ENCODE measurements at places on chromosomes 16 and 17.

GRCh38 chr17:33375103-33375502, 82.0 kb upstream of the ASIC2 start:
- no peak for DNase-seq

DNA sequence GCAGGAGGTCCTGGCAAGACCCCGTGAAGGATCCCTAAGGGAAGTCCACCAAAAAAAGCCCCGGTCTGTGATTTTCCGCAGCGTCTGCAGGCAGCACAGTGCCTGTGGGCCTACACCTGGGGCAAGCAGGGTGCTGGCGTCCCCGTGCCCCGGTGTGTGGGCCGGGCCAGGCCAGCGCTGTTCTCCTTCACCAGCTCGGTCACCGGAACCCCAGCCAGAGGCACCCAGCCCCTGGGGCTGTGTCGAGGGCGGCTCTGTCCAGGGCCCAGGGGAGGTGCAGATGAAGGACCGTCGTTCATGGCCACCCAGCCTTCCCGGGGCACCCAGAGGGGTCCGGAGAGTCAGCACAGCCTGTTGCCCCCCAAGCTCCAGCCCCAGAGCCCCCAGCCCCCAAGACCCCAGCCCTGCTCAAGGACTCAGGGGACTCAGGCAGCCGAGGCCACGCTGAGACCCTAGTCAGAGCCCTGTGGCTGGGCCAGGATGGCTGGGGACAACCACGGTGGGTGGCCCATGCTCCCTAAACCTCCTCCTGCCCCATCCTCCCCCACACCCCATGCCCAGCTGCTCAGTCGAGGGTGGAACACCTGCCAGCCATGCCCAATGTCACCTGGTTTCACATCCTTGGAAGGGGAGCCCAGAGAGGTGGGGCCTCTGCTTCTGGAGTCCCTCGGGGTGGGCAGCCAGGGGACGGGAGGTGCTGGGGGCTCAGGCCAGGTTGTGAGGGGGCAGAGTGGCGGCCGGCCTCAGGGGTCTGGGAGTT, 5.7 kb upstream of the C1QTNF8 start:
- no peak for DNase-seq

DNA sequence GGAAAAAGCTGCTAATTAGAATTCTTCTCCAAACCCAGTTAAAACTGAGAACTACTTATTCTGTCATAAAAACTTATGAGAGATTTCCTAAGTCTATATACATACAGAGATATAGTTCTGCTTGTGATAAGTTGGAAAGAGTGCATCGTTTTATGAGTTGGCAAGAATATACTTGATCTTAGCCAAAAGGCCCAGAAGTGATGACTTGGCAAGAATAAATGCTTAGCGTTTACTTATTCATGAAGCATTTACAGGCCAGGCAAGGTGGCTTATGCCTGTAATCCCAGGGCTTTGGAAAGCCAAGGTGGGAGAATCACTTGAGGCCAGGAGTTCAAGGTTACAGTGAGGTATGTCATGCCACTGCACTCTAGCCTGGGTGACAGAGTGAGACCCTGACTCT, 81.7 kb downstream of the CYB561 start:
- no peak for DNase-seq

GRCh38 chr17:50292465-50292864, 18.2 kb downstream of the TMEM92 start:
- DNase-seq = no peak

DNA sequence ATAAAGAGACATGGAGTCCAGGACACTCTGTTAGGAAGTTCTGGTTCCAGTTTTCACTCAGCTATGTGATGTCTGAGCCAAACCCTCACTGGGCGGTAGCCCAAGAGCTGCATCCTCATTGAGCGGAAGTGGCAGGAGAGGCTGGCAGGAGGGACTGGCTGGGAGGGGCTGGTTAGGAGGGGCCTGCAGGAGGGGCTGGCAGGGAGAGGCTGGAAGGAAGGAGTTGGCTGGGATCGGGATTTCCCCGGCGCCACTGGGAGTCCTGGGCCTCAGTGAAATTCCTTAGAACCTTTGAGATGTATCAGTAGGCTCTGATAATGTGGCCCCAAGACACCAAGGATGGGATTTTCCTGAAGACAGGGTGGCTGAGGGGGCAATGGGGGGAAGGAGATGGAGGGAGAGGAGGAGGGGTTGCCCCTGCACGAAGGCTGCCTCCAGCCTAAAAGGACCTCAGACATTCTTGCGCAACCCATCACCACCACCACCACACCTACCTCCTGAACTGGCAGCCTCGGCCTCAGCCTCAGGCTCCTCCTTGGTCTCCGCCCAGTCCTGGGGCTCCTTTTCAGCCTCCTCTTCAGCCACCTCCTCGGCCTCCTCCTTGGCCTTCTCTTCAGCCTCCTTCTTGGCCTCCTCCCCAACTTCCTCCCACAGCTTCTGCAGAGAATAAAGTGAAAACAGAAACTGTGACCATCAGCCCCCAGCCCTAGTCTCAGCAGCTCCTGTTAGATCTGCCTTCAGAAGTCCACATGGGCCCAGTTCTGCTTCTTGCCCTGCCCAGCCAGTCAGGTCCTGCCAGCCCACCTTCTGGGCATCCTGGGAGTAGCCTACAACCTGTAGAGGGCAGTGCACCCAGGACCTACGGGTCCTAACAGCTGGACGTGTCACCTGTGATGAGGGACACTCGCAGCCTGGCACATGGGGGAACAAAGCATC, 31.7 kb downstream of the CNGB1 start:
- no peak for DNase-seq

- no peak for DNase-seq
These were observed 18.8 kb downstream of the POLR2A start for GRCh38 chr17:7502987-7503386.

DNA sequence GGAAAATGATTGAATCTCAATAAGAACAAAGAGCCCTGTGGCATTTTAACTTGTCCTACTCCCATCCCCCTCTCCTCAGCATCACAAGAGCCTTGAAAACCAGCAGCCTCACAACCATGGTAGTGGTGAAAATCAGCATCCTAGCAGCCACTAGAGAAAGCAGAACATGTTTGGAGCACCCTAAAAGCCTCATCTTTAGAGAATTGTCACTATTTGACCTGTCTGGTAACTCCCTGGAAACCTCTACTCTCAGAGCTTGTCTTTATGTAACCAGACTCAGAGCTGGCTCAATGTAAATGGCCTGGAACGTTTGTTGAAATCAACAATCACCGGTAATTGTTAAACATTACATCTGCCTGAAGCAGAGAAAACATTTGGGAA, 70.8 kb downstream of the MMD start:
- DNase-seq = no peak

DNA sequence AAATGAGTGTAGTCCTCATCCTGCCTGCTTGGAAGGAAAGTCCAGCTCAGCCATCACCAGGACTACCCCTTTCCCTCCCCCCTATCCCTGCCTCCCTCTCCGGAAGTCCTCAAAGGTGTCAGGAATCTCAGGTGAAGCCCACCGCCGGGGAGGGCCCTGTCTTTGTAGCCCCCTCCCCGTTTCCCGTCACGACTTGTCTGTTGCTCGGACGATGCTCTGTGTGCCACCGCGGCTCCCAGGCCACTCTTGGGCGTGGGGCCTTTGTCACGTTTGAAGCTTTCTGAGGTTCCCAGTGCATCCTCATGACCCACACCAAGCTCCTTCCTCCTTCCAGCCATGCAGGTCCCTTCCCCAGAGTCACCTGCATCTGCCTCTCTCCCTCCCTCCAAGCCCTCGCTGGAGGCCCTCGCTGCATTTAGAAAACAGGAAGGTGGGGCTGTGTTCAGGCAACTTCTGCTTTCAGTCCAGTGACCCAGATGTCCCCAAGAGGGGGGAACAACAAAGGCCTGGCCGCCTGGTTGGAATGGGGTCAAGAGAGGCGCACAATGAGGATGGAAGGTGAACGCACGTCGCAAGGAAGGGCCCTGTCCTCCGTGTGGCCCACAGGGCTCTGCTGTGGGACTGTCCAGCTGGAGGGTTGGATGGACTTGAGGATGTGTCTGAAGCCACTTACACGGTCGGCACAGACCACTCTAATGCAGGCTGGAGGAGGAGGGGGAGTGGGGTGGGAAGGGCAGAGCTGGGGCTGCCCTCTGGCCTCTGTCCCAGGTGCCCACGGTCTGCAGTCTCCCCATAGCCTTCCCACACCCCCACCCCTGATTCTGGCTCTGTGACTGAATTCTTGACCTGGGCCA, 59.9 kb downstream of the OR1D5 start:
- DNase-seq = no peak

DNA sequence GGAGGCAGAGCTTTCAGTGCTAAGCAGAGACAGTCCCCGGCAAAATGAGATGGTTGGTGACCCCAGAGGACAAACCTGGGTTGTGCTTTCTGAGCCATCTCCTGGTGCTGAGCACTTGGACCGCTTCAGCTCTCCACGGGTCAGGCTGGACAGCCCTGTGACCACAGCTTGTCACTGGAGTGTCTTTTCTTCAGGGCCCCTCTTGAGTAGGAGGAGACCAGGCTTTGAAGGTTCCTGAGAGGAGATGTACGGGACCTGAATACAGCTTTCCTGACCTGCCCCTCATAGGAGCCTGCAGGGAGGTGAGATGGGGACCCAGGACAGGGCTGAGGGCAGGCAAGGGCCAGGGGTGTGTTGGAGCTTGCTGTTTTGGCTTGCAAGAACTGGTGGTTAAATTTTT, 17.8 kb upstream of the ADGRG1 start:
- DNase-seq = no peak

- no peak for DNase-seq
These were observed 12.6 kb downstream of the NDEL1 start for GRCh38 chr17:8448310-8448709.

DNA sequence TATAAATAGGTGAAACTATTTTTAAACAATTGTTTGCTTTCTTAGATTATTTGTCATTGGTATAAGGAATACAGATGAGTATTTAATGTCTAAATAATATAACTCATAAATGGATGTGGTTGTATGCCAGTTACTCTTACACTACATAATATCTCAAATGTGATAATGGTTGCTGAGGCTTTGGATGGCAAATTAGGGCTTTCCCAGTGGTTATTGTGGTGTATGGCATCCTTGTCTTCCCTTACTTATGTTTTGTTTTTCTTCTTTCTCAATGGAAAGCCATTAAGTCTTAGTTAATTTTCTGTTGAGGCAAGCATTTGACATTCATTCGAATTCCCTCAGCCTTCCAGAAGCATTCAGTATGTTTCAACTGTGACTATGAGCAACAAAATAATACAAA, 10.5 kb downstream of the OMG start:
- no peak for DNase-seq

DNA sequence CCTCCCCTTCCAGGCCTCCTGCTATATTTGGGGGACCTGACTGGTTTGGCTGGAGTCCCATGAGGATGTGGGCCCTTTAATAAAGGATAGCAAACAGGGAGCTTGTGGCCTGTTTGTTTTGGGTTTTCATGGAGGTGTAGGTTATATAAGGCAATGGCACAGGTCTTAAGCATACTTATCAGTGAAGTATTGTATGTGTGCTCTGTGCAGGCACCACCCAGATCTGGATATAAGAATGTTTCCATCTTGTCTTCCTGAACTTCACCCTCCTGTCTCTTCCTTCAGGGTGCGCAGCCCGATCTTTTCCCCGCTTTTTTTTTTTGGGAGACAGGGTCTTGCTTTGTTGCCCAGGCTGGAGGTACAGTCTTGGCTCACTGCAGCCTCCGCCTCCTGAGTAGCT, 10.6 kb downstream of the SLC52A1 start:
- DNase-seq = no peak

All from NCI-H2081 treated with DMSO at 0.1 percent for 48 hours (cell line).